Mesothelial cell of epicardium (in vitro differentiated cells): ENCODE measurements at places on chromosomes 16 and 17. TPM values are rescaled to one million over a fixed set of nuclear protein-coding genes. Genes with fewer than 3 reads are reported as not detected.

IRX5 gene
- total RNA-seq, result 14.6 to 17.8 TPM (median 16.3 TPM) in 3 replicates

FBXL16 gene
- total RNA-seq, result 0.18 to 0.85 TPM (median 0.23 TPM) in 3 replicates

KRTAP9-2 gene
- not detected in 3 replicates for total RNA-seq

IL17C gene
- 0.23 TPM in 1 of 3 replicates, not detected in the others for total RNA-seq

TEKT3 gene
- total RNA-seq, result 2.4 to 3.8 TPM (median 3.3 TPM) in 3 replicates

CIITA gene
- 0.20 TPM in 2 of 3 replicates, not detected in the other for total RNA-seq

CMTM2 gene
- total RNA-seq, result 0.25 to 0.58 TPM (median 0.51 TPM) in 3 replicates

ADAP2 gene
- total RNA-seq, result 0.36 to 2.3 TPM (median 1.9 TPM) in 3 replicates

OR2C1 gene
- total RNA-seq, result 0.35 to 0.63 TPM (median 0.47 TPM) in 3 replicates

KRT34 gene
- total RNA-seq, result not detected in 3 replicates

ITFG1 gene
- total RNA-seq, result 44.7 to 49.2 TPM (median 48.5 TPM) in 3 replicates

NUPR1 gene
- 12.3 to 13.9 TPM (median 13.3 TPM) in 3 replicates for total RNA-seq

GJC1 gene
- 54.5 to 57.1 TPM (median 54.8 TPM) in 3 replicates for total RNA-seq

CD300E gene
- total RNA-seq, result not detected in 3 replicates

TACO1 gene
- 14.2 to 18.9 TPM (median 16.2 TPM) in 3 replicates for total RNA-seq

RNF43 gene
- total RNA-seq, result 38.7 to 40.3 TPM (median 39.0 TPM) in 3 replicates

RPS6KB1 gene
- total RNA-seq, result 42.3 to 49.9 TPM (median 42.8 TPM) in 3 replicates

TMC7 gene
- total RNA-seq, result 1.6 to 1.9 TPM (median 1.6 TPM) in 3 replicates

RETREG3 gene
- total RNA-seq, result 77.7 to 79.1 TPM (median 77.8 TPM) in 3 replicates

KRT23 gene
- total RNA-seq, result 2.3 to 2.8 TPM (median 2.6 TPM) in 3 replicates

KRT33A gene
- not detected in 3 replicates for total RNA-seq

DPEP2 gene
- not detected in 3 replicates for total RNA-seq

TP53TG3C gene
- not detected in 3 replicates for total RNA-seq

BICDL2 gene
- total RNA-seq, result 4.5 to 5.8 TPM (median 5.1 TPM) in 3 replicates

KCNH4 gene
- total RNA-seq, result 0.11 to 0.25 TPM (median 0.18 TPM) in 3 replicates

MPHOSPH6 gene
- total RNA-seq, result 32.2 to 34.8 TPM (median 34.4 TPM) in 3 replicates

TEKT5 gene
- 0.64 to 1.1 TPM (median 1.0 TPM) in 3 replicates for total RNA-seq

CEMP1 gene
- total RNA-seq, result 0.75 to 1.7 TPM (median 1.1 TPM) in 3 replicates

USP36 gene
- total RNA-seq, result 62.0 to 63.0 TPM (median 62.5 TPM) in 3 replicates

MT1A gene
- total RNA-seq, result not detected in 3 replicates

MYH1 gene
- total RNA-seq, result not detected in 3 replicates

CDRT15L2 gene
- not detected in 3 replicates for total RNA-seq
